MV-4-11 (cell line): ENCODE measurements at places on chromosomes 2 and 18.

GRCh38 chr18:4734021-4734420 is 278.9 kb upstream of the DLGAP1 start:
- no peak for DNase-seq

- peak; percentile 44 for DNase-seq
These were observed 165.0 kb downstream of the ASB1 start for GRCh38 chr2:238591732-238592131.

- DNase-seq = no peak
These were observed 120.0 kb upstream of the OSR1 start for GRCh38 chr2:19478409-19478808.

GRCh38 chr2:36858551-36859365 is 107.6 kb downstream of the STRN start:
- DNase-seq = no peak

DNA sequence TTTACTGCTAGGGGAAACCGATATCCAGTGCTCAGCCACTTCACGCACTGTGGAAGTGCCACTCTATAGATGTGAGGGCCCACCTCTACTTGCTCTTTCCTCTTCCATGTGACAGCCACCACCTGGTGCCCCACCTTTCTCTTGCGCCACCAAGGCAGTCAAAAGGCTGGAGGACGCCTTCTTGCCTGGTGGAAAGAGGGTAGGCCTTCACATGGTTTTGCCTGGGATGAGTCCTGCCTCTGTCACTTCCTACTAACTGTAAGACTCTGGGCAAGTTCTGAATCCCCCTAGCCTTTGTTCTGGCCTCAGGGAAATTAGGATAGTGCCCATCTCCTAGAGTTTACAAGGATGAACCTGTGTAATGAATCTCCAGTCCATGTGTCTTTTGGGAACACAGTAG is 66.1 kb upstream of the ODC1 start:
- DNase-seq = no peak

DNA sequence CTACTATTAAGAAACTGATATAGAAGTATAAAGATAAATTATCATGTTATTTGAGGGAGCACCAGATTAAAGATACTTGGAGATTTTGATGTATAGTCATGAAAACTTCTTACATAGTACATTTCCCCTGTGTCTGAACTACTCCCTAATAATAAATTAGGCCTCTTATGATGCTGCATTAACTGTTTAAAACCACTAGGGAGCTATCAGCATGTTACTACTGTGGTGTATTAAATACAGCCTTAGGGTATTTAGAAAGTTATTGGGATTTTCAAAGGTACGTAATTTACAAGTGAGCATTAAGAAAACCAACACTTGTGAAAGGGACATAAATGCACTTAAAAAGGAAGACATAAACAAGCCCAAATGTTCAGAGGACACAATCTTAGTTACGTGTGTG is 714.0 kb downstream of the EPHA4 start:
- DNase-seq = no peak

DNA sequence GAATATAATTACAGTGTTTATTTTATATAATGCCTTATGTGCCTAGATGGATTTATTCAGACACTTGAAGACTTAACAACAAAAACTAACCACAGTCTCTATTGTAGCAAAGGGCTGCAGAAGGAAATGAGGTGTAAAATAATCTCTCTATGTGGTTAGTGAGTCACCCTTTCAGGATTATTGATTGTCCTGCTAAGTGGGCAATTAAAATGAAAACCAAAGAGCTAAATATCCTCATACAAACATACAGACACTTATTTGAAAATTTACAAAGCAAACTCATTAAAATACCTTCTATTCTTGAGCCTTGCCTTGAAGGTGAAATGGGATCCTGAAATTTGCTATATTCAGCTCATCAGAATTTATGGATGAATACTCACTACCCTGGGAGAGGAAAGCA is 27.7 kb upstream of the DCC start:
- no peak for DNase-seq
